NCI-H2029 (cell line): ENCODE measurements at places on chromosomes 13 and 19.

DNA sequence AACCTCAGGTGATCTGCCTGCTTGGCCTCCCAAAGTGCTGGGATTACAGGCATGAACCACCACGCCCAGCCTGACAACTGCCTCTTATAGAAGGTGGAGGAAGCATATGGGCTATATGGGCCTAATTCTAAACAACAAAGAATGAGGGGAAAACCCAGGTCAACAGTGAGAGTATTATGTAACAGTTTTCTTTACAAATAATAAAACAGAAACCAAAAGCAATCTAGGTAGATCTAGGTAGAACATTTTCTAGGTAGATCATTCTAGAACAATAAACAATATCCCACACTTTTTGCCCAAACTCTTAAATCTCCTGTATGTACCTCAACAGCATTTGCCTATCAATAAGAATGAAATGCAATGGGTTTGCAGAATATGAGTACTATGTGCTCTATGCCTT is 267.4 kb downstream of the ABCC4 start:
- DNase-seq: no peak

DNA sequence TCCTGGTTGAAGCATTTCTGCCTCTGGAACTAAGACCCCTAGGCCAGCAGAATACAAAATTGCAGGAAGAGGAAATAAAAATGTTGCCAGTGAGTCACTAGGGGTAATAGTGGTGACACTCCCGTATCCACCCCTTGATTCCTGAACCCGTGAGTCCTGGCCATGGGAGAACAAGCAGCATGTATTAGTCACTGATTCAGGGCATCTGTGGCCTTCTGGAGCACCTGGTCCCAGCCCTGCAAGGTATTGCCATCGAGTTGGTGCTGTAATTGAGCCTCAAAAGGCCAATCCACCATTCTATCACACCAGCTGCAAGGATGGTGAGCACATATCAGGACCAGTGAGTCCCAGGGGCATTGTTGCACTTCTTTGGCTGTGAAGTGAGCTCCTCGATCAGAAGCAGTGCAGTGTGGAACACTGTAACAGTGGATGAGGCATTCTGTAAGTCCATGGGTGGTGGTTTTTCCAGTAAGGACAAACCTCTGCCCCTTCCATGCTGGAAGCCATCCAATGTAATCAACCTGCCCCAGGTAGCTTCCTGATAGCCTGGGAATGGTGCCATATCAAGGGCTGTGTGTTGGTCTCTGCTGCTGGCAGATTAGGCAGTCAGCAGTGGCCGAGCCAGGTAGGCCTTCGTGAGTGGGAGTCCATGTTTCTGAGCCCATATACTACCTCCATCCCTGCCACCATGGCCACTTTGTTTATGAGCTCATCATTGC is 39.6 kb downstream of the C1QTNF9 start:
- peak; percentile 80 for DNase-seq

GRCh38 chr19:3538965-3539755 is at the start of gene TEKTIP1:
TEKTIP1 (plus strand) TSS chr19:3539174; CDS start chr19:3539178, 4 bp downstream.
- no peak for DNase-seq

DNA sequence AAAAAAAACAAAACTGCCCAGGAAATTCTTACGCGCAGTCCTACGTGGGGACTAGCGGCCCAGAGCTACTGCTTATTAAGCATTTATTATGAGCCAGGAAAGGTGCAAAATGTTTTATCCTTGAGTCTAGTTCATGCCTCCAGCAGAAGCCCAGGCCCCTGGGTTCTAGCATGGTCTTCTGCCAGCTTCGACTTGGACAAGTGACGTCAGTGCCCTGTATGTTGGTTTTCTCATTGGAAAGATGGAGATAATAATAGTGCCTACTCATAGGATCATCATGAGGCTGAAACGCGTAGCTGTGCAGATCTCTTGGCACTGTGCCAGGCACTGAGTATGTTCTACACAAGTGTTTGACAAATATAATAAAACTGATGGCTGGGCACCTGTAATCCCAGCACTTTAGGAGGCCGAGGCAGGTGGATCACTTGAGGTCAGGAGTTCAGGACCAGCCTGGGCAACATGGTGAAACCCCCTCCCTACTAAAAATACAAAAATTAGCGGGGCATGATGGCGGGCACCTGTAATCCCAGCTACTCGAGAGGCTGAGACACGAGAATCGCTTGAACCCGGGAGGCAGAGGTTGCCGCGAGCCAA is 12.4 kb upstream of the SULT2B1 start:
- peak; percentile 99 for DNase-seq

GRCh38 chr13:36000028-36000427 is 131.2 kb downstream of the DCLK1 start:
- no peak for DNase-seq

GRCh38 chr19:41436674-41436951 is 3.1 kb downstream of the DMAC2 start:
- DNase-seq: no peak

DNA sequence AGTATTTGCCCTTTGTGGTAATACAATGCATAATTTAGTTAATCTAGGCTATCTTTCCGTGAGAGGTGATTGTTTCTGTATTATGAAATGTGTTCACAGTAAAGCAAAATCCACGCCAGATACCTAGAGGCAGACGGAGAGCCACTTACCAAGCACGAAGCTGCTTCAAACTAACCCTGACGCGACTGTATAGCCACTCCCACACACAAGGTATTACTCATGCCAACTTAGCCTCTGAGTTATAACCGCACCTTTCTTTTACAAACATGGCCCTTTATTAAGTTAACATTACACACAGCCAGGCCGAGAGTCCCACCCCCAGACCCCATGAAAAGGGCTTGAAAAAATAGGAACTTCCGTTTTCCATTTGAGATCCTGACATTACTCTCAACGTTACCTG is 185.7 kb downstream of the ABCC4 start:
- DNase-seq: no peak

DNA sequence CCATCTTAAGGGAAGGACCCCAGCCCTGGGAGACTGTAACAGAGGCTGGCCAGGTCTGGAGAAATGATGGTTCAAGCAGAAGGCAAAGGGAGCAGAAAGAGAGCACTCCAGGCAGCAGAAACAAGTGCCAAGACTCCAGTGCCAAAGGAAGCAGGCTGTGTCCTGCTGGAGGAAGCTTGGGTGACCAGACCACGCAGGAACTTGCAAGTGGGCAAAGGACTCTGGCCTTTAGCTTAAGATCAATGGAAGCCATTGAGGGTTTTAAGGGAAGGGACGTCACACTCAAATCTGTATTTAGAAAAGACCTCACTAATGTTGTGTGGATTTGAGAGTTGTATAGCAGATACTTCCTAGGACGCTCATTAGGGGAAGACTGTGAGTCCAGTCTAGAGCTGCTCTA is 95.5 kb downstream of the MIPEP start:
- no peak for DNase-seq

DNA sequence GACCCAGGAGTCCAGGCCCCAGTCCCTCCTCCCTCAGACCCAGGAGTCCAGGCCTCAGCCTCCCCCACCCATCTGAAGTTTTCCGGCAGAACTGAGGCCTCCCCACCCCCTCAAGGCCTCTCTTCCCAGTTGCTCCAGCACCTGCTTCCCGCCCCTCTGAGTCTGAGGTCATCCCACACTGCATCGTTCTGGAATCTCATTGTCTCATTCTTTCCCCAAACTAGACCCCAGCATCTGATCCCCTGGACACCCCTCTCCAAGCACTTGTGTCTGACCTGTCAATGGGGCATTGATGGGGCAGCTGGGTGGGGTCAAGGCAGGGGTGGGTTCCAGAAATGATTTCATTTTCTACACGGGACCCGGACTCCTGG is 793 bp upstream of the SBK2 start:
- DNase-seq: no peak

DNA sequence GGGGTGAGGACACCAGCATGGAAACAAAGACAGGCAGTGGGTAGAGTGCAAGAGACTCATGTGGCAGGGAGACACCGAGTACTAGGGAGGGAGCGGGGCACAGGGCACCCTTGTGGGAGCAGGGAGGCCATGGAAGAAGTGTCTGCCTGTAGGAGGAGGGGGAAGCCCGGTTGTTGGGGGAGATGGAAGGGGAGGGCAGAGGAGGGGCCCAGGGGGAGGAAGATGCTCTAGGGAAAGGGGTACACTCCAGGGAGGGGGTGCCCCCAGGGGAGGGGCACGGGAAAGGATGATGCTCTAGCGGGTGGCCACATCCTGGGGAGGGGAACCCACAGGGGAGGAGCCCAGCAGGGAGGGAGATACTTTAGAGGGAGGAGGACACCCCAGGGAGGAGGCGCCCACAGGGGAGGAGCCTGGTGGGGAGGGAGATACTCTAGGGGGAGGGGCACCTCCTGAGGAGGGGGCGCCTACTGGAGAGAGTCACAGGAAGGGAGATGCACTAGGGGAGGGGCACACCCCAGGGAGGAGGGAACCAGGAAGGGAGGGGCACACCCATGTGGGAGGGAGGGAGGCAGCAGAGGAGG is 24.9 kb downstream of the CPAMD8 start:
- DNase-seq: no peak

GRCh38 chr13:108996430-108996829 is 367.0 kb downstream of the MYO16 start:
- DNase-seq: no peak

DNA sequence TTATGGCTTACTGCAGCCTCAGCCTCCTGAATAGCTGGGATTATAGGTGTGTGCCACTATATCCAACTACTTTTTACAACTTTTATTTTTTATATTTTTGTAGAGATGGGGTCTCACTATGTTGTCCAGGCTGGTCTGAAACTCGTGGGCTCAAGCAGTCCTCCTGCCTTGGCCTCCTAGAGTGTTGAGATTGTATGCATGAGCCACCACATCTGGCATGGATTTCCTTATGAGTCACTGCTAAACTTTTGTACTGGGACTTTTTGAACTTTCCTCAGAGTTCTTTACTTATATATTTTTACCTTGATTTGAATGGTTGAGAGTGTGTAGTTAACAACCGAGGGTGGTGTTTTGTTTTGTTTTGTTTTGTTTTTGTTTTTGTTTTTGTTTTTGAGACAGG is 33.4 kb downstream of the DNAJC3 start:
- no peak for DNase-seq

DNA sequence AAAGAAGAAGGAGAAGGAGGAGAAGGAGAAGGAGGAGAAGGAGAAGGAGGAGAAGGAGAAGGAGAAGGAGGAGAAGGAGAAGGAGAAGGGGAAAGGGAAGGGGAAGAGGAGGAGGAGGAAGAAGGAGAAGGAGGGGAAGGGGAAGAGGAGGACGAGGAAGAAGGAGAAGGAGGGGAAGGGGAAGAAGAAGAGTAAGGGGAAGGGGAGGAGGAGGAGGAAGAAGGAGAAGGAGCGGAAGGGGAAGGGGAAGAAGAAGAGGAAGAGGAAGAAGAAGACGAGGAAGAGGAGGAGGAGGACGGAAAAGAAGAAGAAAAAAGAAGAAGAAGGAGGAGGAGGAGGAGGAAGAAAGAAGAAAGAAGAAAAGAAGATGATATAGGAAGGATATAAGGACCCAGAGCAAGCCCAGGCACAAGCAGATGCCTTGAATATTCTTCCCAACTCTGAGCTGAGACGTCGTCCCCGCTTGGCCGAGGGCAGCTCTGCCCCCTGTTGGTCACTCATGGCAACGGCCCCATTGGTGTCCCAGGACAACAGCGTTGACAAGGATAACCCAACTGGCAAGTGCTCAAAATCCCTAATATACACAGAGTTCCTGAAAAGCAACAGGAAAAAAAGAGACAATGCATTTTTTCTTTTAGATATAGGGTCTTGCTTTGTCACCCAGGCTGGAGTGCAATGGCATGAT is 30.6 kb upstream of the IGSF23 start:
- DNase-seq: no peak

- DNase-seq: no peak
These were observed 54.6 kb downstream of the TRPM4 start for GRCh38 chr19:49212016-49212701.

GRCh38 chr19:32581705-32582179 is 752 bp downstream of the PDCD5 start:
- no peak for DNase-seq

GRCh38 chr13:21176982-21177284 is 475 bp downstream of the MRPL57 start:
- no peak for DNase-seq

DNA sequence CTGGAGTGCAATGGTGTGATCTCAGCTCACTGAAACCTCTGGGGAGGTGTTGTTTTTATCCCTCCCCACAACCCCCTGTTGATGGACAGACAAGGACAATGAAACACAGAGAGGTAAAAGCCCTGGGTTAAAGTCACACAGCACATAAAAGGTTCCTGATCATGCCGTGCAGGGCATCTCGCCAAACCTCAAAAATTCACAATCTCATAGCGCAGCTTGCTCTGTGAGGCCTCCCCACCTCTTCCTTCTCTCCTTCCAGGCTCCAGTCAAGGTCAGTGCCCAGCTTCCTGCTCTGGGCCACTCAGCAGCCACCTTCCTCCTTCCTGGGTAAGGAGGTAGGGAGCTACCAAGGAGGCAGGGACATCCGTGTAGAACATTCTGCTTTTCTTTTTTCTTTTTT is 2.3 kb downstream of the FUT2 start:
- DNase-seq: peak; percentile 24

GRCh38 chr13:113547238-113547971 is 37.1 kb upstream of the TFDP1 start:
- DNase-seq: no peak

GRCh38 chr19:8697671-8698432 is 743 bp downstream of the ACTL9 start:
- no peak for DNase-seq

DNA sequence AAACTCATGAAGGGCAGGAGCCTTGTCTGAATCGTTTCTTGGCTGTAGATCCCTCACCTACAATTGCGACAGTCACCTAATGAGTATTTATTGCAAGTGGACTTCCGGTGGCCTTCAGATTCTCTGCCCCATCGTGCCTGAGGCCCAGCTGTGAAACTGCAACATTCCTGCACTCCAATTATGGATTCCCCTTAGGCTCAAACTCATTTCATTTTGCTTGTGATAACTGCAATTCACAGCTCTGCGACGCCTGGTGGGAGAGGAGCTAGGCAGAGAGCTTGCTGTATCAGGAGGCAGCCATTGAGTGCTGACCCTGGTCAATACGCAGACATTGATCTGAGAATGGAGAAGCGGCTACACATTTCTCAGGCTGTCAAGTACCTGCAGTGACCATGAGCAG is 59.0 kb downstream of the CCDC70 start:
- DNase-seq: no peak

DNA sequence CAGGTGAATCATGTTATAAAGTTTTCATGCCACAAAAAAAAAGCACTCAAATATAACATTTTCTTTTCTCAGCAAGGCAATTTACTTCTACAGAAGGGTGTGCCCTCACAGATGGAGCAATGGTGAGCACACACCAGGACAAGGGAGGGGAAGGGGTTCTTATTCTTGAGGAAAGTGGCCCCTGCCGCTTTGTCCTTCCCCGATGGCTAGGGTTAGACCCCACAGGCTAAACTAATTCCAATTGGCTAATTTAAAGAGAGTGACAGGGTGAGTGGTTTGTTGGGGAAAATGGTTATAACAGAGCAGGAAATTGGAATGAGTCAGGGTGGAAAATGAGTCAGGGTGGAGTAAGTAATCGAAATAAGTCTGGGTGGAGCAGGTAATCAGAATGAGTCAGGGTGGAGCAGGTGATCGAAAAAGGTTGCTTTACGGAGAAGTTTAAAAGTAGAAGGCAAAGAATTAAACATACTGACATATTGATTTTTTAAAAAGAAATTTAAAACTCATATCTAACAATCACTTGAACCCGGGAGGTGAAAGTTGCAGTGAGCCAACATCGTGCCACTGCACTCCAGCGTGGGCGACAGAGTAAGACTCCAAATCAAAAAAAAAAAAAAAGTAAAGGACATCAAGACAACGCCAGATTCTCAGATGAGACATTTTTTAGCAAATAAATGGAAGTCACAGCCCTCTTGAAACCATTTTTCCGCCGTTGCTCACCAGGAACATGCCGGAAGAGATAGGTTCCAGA is 813 bp downstream of the ZNF562 start:
- DNase-seq: no peak
